Stimulated activated CD8-positive, alpha-beta memory T cell treated with anti-CD3 and anti-CD28 coated beads, Interleukin-15, amount 100 ng/mL, for 48 hours (primary cell): ENCODE measurements at places on chromosomes 2 and 18.

DNA sequence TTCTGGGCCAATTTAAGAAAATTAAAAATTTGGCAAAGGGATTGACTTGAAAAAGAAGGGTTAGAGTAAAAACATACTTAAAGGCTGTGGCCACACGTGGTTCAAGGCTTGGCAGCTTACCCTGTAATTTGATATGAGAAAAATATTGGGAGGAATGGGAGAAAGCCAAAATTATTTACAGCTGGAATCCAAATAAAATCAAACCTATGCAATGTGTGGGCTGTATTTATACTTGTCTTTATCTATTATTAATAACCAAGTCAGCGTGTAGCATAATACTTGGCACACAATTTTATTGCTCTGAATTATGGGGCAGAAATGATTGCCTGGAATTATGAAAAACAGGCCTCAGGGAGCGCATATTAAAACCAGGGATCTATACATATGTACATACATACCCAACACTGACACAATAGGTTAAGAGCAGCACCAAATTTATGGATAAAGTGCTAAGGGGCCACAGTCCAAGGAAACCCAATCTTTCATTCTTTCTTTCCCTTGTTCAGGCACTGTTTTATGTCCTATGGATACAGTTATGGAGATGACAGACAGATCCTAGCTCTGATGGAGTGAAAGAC, 35.6 kb downstream of the FAM124B start:
- DNase-seq = no peak

DNA sequence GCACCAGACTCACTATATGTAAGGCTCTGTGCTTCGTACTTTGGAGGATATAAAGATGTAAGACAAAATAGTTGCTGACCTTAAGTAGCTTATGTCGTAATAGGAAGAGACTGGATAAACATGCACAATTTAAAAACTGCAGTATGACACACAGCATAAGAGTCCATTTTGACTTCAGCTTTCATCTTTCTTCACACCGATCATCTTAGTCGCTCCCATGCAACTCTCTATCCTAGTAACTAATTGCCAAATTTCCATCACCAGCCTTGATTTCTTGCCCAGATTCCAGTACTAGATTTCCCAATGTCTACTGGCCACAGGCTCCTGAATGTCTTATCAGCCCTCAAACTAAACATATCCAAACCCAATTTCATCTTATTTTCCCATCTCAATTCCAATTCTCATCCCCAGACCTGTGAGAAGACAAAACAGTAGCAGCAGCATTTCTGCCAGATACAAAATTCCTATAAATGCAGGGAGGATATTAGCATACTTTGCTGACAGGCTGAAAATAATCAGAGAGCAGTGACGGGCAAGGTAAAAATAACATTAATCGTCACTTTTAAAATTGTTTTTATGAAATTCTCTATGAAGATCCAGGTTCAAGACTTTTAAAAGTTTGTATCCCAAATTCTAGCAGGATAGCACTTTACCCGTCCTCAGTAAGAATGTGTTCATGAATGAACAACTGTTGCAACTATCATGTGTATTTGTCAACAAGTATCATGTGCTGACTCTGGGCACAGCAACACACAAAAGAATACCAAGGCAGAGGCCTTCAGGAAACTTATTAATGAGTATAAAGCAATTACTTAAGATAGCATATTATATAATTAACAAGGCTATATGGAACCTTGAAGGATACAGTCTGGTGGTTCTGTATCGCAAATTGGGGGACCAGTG, 42.2 kb downstream of the KIDINS220 start:
- no peak for DNase-seq

DNA sequence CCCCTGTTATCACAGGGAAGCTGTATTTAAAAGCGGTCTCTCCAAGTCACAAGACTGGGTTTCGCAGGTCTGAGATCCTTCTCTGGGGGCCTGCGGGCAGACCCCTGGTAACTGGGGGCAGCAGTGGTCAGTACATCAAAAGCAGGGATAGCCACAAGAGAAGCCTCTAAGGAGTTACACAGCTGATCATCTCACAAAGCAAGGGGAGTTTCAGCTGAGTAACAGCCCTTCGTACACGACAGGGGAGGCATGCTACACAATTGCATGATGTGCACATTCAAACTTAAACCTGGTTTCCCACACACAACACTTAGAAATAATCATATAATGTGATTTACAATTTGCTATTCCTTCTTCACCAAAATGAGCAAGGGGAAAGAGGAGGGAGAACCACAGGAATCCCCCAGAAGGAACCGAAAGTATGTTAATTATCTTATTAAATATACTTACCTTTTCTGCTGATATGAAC, 87.5 kb downstream of the TMEM131 start:
- DNase-seq = no peak

- no peak for DNase-seq
Measured at GRCh38 chr2:206867006-206867405, 72.3 kb upstream of the CPO start.
